Suppressor macrophage treated with lipopolysaccharide for 4 hours (primary cell): ENCODE measurements at places on chromosomes 7 and 10.

DNA sequence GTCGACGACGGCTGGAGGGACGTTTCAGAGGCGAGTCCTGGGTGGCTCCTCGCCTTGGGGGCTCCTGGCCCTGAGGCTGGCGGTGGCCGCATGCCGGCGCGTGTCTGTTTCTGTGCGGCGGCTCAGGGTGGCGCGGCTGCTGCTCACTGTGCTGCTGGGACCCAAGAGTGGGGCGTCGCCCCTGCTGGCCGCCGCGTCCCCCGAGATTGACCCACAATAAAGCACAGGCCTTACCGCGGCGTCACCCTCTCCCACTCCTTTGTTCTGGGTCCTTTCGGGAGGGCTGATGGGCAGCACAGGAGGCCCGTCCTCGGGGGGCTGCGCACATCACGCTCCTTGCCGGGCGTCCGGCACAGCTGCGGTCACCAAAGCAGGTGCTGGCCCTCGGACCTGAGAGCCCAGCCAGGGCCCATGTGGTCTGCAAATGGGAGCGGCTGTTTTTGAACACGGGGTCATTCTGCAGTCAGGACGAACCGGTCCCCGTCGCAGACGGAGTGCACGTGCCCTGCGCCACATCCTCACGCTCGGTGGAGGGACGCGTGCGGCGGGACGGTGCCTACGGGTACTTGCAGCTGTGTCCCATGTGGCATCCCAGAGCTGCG lies 19.2 kb downstream of the GET4 start:
- no peak for DNase-seq

DNA sequence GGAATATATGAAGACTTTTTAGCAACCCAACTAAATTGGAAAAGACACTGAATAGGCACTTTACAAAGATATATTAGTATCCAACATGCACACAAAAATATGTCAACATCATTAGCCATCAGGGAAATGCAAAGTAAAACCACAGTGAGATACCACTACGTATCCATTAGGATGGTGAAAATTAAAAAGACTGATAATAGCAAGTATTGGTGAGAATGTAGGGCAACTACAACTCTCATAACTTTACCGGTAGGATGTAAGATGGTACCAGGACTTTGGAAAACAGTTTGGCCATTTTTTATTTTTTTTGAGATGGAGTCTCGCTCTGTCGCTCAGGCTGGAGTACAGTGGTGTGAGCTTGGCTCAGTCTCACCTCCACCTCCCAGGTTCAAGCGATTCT lies 13.7 kb upstream of the CCNY start:
- no peak for DNase-seq

DNA sequence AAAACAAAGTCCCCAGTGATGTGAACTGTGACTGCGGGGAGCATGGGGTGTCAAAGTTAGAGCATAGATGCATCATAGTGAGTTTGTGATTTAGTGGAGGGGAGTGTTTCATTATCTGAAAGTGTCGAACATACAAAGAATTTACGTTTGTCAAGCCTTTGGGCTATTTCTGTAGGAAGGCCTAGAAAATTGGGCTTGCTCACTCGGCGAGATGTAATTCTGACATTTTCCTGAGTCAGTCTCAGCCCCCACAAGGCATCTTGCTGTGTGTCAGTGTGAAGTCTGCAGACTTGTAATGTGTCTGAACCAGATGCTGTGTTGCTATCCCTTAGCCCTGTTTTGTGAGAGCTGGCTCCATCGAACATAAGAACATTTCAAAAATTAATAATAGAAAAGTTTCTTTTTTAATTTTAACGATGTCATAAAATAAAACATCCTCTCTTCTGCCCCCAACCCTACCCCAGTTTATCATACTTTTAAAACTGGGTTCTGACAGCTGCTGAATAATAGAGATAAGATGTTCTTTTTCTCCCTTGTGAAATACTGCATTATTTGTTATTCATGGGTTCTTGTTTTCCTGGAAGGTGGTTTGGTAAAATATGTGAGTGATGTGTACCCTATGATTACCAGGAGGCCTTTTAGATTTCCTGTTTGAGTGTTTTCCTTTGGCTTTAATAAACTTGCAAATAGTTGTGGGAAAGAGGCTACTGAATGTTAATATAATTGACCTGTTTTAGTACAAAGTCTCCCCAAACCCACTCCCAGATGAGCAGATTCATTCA lies 207.4 kb downstream of the GPR158 start:
- DNase-seq, result no peak

GRCh38 chr7:55099821-55100543 lies 81.2 kb downstream of the EGFR start:
- no peak for DNase-seq

DNA sequence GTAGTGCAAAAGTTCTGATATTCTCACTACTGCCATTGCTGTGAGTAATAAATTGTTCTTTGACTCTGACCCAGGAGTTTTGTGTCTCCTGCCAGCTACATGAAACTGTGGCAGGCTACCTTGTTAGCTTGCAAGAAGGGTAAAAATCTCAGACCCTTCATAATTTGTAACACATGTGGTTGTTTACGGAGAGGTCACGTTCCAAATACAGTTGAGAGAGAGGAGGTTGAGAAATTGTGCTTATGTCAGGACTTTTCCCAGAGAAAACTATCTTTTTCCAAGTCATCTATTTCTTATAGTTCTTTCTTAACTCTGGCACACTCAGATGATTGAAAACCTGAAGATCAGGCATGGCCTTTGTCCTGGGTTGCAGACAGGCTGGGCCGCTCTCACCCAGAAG lies 114.4 kb upstream of the SVIL start:
- no peak for DNase-seq

- no peak for DNase-seq
These were observed 98.5 kb downstream of the EGFR start for GRCh38 chr7:55117286-55117685.

- DNase-seq, result no peak
These were observed 13.7 kb upstream of the HOXA13 start for GRCh38 chr7:27213433-27214238.
